ENCODE measurements at places on chromosomes 13 and 19.

DNA sequence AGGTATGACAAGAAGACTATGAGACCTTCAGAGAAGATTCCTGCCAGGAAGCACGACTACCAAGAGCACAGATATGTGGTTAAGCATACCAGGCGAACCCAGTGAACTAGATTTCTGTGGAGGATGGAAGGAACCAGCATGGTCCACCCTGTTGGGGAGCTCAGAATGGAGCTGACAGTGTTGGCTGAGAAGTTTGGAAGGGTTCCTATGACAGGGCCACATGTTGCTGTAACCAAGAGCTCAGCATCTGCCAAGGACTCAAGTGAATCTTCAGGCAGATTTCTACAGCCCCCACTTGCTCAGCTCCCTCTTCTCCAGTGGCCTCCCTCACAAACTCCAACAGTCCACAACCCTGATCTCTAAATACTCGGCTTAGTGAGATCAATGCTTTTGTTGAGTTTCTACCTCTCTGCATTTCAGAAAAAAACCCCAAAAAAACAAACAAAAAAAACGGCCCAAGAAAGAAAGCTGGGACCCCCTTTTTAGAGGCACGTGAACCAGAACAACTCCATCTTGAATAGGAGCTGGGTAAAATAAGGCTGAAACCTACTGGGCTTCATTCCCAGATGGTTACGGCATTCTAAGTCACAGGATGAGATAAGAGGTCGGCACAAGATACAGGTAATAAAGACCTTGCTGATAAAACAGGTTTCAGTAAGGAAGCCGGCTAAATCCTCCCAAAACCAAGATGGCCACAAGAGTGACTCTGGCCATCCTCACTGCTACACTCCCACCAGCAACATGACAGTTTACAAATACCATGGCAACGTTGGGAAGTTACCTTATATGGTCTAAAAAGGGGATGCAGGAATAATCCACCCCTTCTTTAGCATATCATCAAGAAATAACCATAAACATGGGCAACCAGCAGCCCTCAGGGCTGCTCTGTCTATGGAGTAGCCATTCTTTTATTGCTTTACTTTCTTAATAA, 691.1 kb downstream of the UQCRFS1 start:
- no peak for DNase-seq

GRCh38 chr13:73417012-73417615, 358.3 kb downstream of the KLF5 start:
- DNase-seq, result no peak

DNA sequence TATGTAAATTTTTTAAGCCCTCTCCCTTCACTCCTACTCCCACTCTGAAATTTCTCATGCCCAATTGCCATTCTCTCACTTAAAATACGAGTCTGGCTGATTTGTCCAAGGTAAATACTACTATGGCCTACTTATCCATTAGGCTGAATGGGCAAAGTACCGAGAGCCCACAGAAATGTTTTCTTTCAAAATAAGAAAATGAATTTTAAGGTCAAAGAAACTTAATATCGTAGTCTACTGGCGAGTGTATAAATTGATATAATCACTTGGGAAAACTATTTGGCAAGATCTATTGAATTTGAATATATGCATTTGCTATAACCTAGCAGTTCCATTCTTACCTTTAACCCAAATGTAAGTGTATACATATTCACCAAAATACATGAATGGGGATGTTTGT, 32.7 kb downstream of the ZNF45 start:
- no peak for DNase-seq

DNA sequence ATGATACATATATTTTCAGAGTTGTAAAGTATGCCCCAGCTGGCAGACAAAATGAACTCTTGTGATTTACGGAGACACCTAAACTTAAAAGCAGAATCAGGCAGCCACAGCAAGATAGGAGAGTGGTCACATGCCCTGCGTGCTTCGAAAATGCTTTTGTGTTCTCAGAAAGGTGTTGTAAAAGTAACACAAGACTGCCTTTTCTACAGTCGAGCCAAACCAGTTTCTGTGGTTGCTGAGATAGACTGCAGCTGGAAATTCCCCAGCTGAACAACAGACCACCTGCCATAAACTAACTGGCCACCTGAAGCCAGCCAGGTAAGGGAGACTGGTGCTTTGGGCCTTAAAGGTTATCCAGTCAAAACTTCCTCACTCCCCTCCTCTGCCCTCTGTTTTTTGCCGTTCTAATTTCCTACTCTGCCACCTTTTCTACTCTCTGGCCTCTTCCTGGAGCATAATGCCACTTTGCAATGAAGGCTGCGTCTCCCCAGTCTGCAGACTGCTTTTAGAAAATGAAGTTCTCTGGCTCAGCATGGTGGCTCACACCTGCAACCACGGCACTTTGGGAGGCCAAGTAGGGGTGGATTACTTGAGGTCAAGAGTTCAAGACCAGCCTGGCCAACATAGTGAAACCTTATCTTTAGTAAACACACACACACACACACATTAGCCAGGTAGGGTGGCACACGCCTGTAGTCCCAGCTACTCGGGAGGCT, 381.2 kb upstream of the SLITRK1 start:
- DNase-seq, result no peak

DNA sequence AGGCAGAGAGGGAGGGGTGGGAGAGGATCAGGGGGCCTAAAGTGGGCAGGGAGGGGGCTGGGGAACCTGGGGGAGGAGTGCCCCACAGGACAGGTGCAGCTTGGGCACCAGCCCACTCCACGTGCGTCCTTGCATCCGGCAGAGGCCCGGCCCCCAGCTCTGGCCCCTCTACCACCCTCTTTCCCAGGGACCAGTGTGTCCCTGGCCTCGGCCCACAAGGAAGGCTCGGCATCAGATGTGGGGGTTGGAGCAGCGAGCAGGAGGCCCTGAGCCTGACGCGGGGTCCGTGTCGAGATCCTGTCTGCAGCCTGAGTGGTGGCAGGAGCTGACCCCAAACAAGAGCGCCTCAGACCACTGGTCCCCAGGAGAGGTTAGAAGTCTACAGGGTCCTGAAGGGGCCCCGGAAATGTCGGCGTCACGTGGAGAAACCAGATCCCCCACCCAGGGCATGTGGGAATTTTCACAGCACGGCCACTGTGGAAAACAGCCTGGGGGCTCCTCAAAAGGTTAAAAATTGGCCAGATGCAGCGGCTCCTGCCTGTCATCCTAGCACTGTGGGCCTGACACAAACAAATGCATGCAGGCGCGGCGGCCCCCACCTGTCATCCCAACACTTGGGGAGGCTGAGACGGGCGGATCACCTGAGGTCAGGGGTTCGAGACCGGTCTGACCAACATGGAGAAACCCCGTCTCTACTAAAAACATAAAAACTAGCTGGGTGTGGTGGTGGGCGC, 21.5 kb downstream of the SHC2 start:
- DNase-seq, result no peak

GRCh38 chr19:58519087-58519354, 589 bp downstream of the ZBTB45 start:
- peak; percentile 65 for DNase-seq

DNA sequence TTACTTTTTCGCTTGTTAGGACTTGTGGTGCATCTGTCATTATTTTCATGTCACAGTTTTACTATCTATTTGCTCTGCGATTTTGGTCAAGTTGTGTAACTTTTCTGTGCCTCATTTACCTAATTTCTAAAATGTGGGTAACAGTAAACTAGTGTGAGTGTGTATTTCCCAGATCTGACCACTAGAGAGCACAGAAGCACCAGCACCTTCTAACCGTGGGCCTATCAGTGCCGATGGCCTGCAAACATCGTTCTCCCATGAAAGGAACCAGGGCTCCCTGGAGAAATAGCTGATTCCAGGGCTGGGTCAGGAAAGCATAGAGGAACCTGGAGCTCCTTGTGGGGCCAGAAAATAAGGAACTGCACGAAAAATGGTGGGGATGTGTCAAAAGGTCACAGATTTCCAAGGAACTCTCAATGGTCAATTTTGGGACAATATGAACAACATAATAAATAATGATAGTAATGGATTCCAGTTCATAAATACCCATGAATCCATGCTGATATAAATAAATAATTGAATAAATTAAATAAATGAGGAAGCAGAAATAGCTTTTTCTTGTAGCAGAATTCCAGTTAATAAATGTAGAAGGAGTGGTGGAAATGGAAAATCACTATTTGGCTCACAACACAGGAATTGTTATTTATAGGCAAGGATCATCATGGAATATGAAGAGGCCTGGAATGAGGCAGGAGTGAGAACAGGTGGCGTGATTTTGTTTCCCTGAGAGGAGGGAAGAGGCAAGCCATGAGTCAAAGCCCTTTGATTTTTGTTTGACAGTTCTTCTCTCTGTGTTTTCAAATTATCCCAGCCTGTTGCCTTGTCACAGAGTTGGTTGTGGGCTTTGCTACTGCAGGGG, 31.1 kb downstream of the CEACAM8 start:
- peak; percentile 46 for DNase-seq

DNA sequence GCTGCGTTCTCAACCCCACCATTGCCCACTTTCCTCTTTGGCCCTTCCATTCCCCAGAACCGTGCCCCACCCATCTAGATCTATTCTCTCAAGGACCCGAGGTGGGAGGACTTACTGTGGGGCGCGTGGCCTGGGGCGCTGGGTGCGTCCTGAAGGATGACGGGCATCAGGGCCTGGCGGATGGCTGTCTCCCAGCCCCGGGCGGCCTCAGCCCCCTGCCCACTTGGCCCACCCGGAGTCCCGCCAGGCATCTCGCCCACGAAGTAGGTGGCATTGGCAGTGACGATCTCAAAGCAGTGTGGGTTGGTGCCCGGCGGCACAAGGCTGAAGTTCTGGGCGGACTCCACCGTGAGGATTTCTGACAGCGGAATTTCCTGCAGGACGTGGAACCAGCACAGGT, 23.2 kb downstream of the PRKD2 start:
- no peak for DNase-seq

GRCh38 chr19:13502231-13502630, 4.0 kb downstream of the CACNA1A start:
- DNase-seq, result no peak

- DNase-seq, result no peak
Observed at GRCh38 chr13:63088226-63088625, 1672.6 kb upstream of the PCDH20 start.

- no peak for DNase-seq
Observed at GRCh38 chr19:6654347-6655310, 15.3 kb downstream of the TNFSF14 start.

- DNase-seq, result no peak
Observed at GRCh38 chr19:47036097-47036651, 12.2 kb downstream of the TMEM160 start.

GRCh38 chr13:105219651-105220050, 1315.8 kb downstream of the EFNB2 start:
- no peak for DNase-seq

DNA sequence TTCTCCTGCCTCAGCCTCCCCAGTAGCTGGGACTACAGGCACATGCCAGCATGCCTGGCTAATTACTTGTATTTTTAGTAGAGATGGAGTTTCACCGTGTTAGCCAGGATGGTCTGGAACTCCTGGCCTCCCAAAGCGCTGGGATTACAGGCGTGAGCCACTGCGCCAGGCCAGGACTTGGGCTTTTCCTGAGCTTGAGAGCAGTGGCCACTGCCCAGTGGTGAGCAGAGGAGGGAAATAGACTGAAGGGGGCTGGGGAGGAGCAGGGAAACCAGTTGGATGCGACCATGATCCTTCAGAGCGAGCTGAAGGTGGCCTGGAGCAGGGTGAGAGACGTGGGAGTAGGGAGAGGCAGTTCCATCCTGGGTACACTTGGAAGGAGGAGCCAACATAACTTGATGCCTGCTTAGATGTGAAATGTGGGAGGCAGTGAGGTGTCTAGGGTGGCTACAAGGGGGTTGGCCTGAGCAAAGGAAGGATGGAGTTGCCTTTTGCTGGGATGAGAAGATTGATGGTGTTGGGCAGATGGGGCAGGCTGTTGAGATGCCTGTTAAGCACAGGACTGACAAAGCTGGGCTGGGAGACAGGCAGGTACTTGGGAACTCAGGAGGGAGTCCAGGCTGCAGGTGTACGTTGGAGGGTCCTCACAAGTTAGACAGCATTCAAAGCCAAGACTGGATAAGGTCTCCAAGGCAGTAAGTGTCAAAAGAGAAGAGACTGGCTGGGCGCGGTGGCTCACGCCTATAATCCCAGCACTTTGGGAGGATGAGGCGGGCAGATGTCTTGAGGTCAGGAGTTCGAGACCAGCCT, 31.8 kb downstream of the KCTD15 start:
- DNase-seq, result no peak

GRCh38 chr13:112804374-112804773, 114.5 kb downstream of the ATP11A start:
- no peak for DNase-seq

GRCh38 chr19:2952953-2953481, 8.2 kb upstream of the ZNF77 start:
- no peak for DNase-seq

DNA sequence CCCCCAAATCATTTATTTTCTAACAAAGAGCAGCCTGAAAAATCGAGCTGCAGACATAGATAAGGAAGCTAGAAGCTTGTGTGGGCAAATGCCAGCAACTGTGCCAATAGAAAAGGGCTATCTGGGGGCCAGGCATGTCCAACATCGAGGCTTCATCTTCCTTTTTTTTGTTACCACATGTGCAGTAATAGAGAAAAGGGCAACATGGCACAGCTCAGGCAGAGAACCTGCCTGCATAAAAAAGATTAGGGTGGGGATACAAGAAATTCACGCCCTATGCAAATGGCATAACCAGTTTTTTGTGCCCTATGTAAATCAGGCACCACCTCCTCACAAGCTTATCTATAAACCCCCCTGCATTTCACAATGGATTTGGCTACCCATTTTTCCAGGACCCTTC, 60.4 kb upstream of the ABCC4 start:
- no peak for DNase-seq

DNA sequence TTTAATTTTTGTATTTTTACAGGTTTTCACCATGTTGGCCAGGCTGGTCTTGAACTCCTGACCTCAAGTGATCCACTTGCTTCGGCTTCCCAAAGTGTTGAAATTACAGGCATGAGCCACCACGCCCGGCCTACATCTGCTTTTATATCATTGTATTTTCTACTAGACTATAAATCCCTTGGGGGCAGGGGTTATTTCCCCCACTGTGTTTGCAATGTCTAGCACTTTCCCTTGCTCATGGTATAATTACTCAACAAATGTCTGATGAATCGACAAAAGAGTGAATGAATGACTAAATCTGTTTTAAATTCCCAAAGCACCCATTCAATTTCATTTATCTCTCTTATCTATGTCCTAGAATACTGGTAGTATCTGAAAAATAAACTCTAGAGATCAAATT, 244.5 kb upstream of the CSNK1A1L start:
- DNase-seq, result no peak

- DNase-seq, result no peak
Observed at GRCh38 chr19:18756896-18757295, 34.2 kb downstream of the COMP start.

Measured in NCI-H226 (cell line).